ENCODE measurements at places on chromosomes 6 and 20.
A peak's percentile ranks its signal among the peaks of the same experiment; 100 is the strongest.

GRCh38 chr6:166989427-166990032 is 9.7 kb upstream of the CEP43 start:
- DNase-seq: no peak

DNA sequence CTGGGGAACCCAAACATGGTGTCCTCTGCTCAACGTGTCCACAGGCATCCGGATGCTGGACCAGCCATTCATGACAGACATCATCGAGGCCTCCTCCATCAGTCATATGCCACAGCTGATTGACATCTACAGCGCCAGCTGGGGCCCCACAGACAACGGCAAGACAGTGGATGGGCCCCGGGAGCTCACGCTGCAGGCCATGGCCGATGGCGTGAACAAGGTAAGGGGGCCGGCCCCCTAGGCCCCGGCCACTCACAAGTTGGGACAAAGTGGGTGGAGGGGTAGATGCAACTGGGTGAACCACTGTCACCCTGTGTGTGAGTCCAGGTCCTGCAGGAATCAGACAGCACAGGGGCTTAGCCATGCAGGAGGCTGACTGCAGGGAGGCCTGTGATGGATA is 94.5 kb downstream of the BFSP1 start:
- DNase-seq: no peak

DNA sequence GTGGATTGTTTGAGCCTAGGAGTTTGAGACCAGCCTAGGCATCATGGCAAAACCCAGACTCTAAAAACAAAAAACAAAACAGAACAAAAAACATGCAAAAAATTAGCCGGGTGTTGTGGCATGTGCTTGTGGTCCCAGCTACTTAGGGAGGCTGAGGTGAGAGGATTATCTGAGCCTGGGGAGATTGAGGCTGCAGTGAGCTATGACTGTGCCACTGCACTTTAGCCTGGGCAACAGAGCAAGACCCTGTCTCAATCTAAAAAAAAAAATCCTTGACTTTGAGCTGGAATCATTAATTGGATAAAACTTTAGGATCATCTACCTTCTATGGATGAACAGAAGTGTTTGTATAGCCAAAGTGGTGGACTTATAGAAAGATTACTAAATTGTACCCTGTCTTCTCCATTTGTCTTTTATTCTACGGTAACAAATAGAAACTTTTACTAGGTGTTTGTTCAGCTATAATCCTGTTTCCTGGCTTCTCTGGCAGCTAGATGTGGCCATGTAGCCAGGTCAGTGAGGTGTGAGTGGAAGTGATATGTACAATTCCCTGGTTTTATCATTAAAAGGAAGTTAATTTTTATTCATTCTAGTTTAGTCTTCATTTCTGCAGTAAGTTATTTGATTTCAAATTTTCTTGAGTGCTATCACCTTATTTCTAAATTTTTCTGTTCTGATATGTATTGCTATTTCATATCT is 108.3 kb upstream of the RNF24 start:
- DNase-seq: no peak

DNA sequence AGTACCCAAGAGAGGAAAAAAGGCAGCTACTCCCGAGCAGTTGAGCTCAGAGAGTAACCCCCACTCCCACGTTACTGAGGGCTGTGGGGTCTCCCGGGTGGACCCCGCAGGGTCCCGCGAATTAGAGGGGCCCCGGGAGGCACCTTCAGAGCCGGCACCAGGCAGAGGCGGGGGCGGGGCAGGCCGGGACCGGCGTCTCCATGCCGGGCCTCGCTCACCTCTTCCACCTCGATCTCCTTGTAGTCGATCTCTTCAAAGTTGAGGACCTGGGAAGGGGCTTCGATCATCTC is 381 bp downstream of the MAP3K7 start:
- DNase-seq: no peak

GRCh38 chr6:99119109-99120031 is 171.6 kb upstream of the FBXL4 start:
- no peak for DNase-seq

- DNase-seq: peak; percentile 58
Measured at GRCh38 chr6:37463110-37463509, 30.1 kb downstream of the CMTR1 start.

GRCh38 chr6:80341330-80341729 is 234.9 kb downstream of the BCKDHB start:
- no peak for DNase-seq

- no peak for DNase-seq
Measured at GRCh38 chr6:55604021-55604420, 25.0 kb upstream of the HMGCLL1 start.

DNA sequence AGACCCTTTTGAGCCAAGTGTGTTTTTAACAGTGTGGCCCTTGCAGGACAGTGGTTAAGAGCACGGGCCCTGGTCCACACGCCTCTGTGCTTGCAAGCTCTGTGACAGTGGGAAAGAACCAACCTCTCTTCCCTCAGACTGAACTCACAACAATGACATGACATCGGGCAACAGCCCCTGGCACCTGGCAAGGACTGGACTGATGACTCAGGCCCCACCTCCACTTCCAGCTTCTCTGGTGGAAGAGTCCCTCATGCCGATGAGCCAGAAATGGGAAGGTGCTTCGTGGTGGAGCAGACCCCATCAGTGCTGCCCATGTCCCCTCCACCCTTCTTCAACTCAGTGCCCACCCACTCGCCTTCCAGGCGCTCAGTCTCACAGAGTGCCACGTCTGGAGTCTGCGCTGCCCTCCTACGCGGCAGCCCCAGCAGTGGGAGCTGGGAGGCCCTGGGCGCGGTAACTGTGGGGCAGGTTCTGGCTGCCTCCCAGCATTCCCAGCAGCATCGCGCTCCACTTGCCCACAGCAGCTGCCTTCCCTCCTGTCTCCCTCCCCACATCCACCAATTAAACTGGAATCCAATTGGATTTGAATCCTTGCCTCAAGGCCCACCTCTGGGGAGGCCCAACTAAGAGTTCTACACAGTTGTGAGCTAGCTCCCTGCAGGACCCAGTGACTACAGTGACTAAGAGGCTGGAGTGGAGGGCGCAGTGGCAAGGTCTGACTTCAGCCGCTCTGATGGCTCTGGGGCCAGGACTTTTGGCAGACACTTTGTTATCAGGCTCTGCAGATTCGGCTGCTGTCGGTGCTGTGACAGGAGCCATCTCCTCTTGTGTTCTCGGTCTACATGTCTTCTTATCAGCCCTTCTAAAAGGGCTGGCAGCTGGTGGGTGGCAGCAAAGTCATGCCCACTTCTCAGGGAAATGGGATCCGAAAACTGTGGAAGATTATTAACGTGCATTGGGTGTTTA is 156.8 kb upstream of the MLN start:
- DNase-seq: no peak

DNA sequence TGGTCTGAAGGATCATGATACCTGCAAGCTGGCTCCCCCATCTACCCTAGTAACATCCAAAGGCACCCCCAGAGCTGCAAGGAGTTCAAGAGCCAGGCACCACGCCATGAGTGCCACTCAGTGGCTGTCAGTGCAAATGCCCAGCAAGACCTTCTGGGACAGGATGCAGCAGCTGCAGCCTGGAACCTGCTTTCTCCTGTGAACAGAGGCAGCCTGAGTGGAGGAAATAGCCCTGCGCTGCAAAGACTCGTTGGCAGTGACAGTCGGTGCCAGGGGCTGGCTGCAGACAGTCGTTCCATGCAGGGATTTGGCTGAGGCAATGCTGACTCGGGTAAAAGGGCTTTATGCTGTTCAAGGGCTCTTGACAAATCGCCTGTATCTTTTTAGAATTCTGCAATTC is 15.7 kb upstream of the SSTR4 start:
- DNase-seq: no peak

GRCh38 chr6:29628419-29629281 is 4.3 kb downstream of the GABBR1 start:
- peak; percentile 58 for DNase-seq

DNA sequence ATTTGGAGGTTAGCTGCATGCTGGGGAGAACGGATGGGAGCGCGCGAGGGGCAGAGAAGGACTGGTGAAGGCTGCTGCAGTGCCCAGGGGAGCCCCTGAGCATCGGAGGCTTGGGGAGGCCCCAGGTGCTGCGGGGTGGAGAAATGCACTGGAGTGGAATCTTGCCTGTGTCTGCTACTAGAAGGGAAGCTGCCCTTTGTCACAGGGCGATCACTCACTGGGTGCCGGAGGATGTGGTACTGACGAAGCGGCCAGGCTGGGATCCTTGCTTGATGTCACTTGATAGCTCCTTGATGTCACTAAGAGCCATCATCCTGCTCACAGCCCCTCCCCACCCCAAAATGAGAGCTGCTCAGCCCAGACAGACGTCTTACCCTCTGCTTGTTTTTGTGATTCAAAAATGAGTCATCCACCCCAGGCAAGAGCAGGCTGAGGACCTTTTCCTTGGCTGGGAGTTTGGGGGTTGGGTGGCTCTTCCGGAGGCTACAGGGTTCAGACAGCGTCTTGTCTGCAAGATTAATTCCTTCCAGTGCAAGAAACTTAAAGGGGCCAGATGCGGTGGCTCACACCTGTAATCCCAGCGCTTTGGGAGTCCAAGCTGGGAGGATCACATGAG is 62.6 kb upstream of the PMEPA1 start:
- DNase-seq: no peak

DNA sequence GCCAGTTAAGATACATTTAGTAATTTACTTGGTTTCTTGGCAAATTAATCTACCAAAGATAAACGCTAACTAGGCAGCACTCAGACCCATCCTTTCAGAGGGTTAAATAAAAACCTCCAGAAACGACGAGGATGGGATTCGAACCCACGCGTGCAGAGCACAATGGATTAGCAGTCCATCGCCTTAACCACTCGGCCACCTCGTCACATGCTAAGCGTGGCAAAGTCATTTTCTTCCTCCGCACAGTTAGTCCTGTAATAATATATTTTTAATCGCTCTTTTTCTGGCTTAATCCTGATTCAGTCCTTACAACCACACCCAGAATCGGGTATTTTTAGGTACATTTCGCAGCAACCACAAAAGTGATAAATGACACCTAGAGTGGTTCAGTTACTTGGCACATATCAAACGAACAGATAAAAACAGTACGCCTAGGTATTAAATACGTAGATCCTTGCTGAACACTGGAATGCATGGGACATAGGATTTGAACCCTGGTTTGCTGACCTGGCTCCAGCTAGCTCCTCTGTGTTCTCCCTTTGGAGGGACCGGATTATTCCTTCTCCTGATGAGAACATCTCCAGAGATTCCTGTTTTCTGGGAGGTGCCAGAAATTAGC is 71.6 kb downstream of the GPX5 start:
- DNase-seq: no peak

DNA sequence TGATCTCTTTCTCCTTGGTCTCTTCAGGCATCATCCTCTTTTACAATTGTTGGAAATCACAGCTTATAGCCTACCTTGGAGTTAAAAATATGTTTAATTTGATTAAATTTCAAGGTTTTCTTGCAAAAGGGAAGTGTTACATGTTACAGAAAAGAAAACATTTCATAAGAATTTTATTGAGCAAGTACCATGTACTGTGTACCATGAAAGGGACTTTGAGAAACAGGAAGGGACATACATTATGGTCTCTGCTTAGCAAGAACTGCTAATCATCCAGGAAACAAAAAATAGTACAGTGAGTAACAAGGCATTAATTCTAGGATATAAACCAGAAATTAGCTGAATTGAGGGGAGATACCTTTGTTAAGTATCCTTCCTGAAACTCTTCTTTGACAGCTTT is 145.3 kb upstream of the SPACA1 start:
- no peak for DNase-seq

DNA sequence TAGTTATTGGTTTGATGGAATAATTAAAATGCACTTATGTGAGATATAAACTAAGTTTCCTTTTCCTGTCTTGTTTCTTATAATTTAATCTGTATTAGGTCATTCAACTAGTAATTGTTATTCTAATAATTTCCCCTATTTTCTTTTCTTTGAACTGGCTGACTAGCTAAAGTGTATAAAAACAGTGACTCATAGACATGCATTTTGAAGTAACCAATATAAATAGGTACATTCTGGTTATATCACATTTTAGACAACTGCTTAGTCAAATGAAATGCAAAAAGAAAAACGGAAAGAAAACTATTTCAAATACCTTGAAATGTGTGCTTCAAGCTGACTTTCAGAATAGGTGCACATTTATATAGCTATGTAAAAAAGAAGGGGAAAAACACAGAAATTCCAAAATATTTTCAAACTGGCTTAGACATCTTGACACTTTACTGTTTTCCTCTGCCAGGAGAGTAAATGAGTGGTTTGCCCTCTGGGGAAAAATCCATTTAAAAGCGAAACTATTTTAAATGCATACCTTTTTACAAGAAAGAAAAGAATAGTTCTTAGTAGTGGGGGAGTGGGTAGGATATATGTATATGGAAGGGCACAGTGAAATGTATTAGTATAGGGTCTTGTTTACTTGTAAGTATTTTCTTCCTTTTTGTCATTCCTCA is 28.3 kb downstream of the KCNQ5 start:
- DNase-seq: no peak

DNA sequence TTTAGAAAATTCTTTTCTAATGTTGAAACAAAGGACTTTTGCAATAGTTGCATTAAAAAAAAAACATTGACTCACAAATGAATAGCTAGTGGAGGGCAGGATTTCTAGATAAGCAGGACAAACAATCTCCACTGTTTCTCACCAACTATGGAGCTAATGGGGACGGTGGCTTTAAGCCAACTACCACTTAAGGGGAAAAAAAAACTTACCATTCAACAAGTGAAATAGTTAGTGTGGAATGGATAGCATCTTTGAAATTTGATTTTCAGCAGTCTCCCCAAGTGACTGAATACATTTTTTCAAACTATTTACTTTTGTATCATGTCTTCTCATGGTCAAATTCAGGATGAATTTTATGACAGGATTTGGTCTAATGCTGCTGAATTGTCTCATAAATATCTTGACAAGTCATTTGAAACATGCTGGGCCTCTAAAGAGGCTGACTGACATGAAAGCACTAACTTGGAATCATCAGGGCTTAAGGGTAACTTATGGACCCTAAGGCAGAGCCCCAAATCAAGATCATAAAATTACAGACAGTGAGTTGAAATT is 100.5 kb downstream of the EYA4 start:
- no peak for DNase-seq

- DNase-seq: no peak
Measured at GRCh38 chr20:64010711-64011237, 25.2 kb upstream of the C20orf204 start.

DNA sequence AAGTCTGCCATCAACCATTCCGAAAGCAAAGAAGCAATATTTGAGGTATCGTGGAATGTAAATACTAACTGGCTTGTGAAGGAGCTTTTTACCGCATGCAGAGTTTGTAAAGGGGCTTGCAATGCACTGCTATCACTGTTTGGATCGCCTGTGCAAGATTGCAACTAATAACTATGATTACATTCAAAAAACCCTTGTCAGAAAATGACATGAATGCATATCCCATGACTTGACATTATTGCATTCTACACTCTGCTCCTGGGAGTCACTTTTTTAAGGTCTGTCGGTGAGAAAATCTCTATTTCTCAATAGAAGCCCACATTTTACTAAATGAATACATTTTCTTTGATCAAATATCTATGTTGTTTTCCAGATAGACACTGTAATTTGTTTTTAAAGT is 335.4 kb upstream of the SPTLC3 start:
- DNase-seq: no peak

- no peak for DNase-seq
Measured at GRCh38 chr6:116158641-116159040, 32.7 kb upstream of the COL10A1 start.

- no peak for DNase-seq
Measured at GRCh38 chr6:57198926-57199636, 23.0 kb downstream of the RAB23 start.

Measured in lower leg skin (tissue), 4 donors.